ENCODE measurements at places on chromosomes 6 and 20. TPM values are rescaled to one million over a fixed set of nuclear protein-coding genes. Genes with fewer than 3 reads are reported as not detected.

Gene KDM1B
- total RNA-seq, result 16.2 TPM

Gene KIAA0408
- total RNA-seq, result 15.7 TPM

Gene ZNFX1
- 13.6 TPM for total RNA-seq

Gene PAX1
- total RNA-seq, result under 0.01 TPM

Gene PRND
- total RNA-seq, result 25.6 TPM

Gene HLA-DMB
- total RNA-seq, result 6.3 TPM

Gene ZNF831
- total RNA-seq, result under 0.01 TPM

Gene BMP5
- total RNA-seq, result 11.5 TPM

Gene RIMS4
- total RNA-seq, result 3.1 TPM

Gene HCRTR2
- total RNA-seq, result not detected

Gene DNAH8
- 14.6 TPM for total RNA-seq

Gene MACROD2
- total RNA-seq, result 3.1 TPM

Gene PPP1R14C
- total RNA-seq, result 14.1 TPM

Gene LST1
- total RNA-seq, result 3.7 TPM

Gene ALDH8A1
- total RNA-seq, result 0.52 TPM

Gene SYCP2L
- 1.6 TPM for total RNA-seq

Gene KIF13A
- 44.9 TPM for total RNA-seq

Gene CENPW
- total RNA-seq, result 4.2 TPM

Gene DYNLT1
- 32.4 TPM for total RNA-seq

Gene ZSCAN31
- total RNA-seq, result 12.5 TPM

Gene ATP9A
- total RNA-seq, result 56.4 TPM

Gene C2
- 8.4 TPM for total RNA-seq

Gene DLGAP4
- 6.8 TPM for total RNA-seq

Gene LIME1
- total RNA-seq, result 0.52 TPM

Gene GFOD1
- total RNA-seq, result 6.3 TPM

Gene GPR6
- total RNA-seq, result not detected

Gene FBXO5
- 4.7 TPM for total RNA-seq

Gene FAM83C
- total RNA-seq, result not detected

Gene TNFRSF6B
- total RNA-seq, result not detected

Gene ZFP57
- not detected for total RNA-seq

Gene GNAS-AS1
- 1.0 TPM for total RNA-seq
